Muscle of leg (tissue), 16 donors: ENCODE measurements at places on chromosomes 7 and 10. TPM values are rescaled to one million over a fixed set of nuclear protein-coding genes. Genes with fewer than 3 reads are reported as not detected.

CALCR gene
- 9.4 TPM for total RNA-seq

GRCh38 chr7:44043902-44044301 is 600 bp upstream of the DBNL start:
- H3K27me3 ChIP-seq: peaks cover 2% of the 10 kb centered on the region
- H3K36me3 ChIP-seq: peaks cover 20% of the 10 kb centered on the region

SOSTDC1 gene
- 19.8 TPM for total RNA-seq

- no peaks in the 10 kb centered on the region for H3K36me3 ChIP-seq
- H3K4me1 ChIP-seq: peaks cover 11% of the 10 kb centered on the region
- H3K27me3 ChIP-seq: peaks cover 46% of the 10 kb centered on the region
These were observed 1.3 kb upstream of the PTPRN2 start for GRCh38 chr7:158588878-158589442.

- peak; percentile 62 for DNase-seq
- no peak overlapping the region for H3K4me3 ChIP-seq
- no peaks in the 10 kb centered on the region for H3K27me3 ChIP-seq
- peaks cover 46% of the 10 kb centered on the region for H3K4me1 ChIP-seq
- no peaks in the 10 kb centered on the region for H3K36me3 ChIP-seq
- no peak overlapping the region for H3K27ac ChIP-seq
These were observed 240.2 kb downstream of the MAD1L1 start for GRCh38 chr7:1992554-1992953.

GRCh38 chr7:92845736-92846135 is 9.4 kb upstream of the CDK6 start:
- H3K36me3 ChIP-seq: peaks cover 2% of the 10 kb centered on the region
- H3K27ac ChIP-seq: no peak overlapping the region
- no peaks in the 10 kb centered on the region for H3K27me3 ChIP-seq
- peaks cover 2% of the 10 kb centered on the region for H3K4me1 ChIP-seq
